ENCODE measurements at places on chromosomes 3 and 15.

GRCh38 chr15:43244092-43244491 lies 22.6 kb downstream of the TGM5 start:
- peak; percentile 67 for DNase-seq

- no peak for DNase-seq
These were observed 13.2 kb downstream of the PFKFB4 start for GRCh38 chr3:48543271-48543866.

- DNase-seq: no peak
These were observed 18.3 kb downstream of the FBXO22 start for GRCh38 chr15:75921732-75922703.

GRCh38 chr15:64476550-64476949 lies 16.2 kb downstream of the ZNF609 start:
- no peak for DNase-seq

DNA sequence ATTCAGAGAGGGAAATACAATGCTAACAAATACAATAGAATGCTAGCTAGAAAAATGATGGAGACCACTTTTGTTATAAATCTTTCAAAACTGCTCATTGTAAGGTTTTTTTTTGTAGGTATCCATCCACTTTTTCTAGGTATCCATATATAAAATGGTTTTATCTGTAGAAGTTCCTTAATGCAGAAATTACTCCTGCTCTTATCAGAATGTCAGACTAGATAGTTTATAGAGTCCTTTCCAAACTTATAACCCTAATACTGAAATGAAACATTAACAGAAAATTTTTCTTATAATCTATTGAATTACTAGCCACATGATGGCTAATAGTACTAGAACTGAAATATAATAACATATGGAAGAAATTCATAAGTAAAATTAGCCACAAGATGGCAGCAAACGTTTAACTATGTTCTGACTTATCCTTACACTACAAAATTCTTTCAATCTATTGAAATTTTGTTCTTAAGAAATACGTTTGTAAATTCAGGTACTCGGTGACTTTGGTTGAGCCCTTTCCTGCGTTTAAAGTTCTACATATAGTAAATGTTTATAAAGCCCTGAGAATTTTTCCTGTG lies 58.5 kb downstream of the ECT2 start:
- no peak for DNase-seq

- DNase-seq: no peak
These were observed 28.9 kb upstream of the BHLHE40 start for GRCh38 chr3:4950351-4950784.

GRCh38 chr3:128366652-128367051 lies 100.0 kb downstream of the DNAJB8 start:
- DNase-seq: no peak

DNA sequence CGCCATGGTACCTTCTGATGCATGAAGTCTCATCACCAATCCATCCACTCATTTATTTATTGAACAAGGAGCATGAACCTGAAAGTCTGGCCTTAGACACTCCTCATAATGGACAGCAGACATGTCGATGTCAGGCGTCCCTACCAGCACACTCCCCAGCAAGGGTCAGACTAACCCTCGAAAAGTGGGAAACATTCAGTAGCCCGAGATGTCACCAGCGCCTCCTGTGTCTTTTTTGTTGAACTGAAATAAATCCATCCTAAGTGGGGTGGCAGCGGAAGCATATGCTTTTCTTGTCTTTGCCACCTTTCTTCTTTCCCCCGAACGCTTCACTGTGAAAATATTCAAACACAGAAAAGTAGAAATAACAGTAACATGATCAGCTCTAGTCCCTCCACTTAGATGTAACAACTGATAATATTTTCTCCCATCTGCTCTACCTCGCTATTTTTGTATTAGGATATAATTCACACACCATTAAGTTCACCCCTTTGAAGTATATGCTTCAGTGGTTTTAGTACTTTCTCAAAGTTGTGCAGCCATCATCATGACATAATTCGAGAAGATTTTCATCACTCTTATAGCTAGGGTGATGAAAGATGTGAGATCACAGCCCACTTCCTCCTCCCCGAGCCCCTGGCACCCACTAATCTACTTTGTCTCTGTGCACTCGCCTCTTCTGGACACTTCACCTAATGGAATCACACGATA lies 121.6 kb downstream of the ADAMTS17 start:
- no peak for DNase-seq

- DNase-seq: no peak
These were observed 549.9 kb downstream of the GRM7 start for GRCh38 chr3:7410782-7411181.

GRCh38 chr3:143171141-143171980 lies 51.8 kb downstream of the CHST2 start:
- DNase-seq: no peak

GRCh38 chr3:103513003-103513402 lies 1078.2 kb downstream of the ZPLD1 start:
- no peak for DNase-seq

DNA sequence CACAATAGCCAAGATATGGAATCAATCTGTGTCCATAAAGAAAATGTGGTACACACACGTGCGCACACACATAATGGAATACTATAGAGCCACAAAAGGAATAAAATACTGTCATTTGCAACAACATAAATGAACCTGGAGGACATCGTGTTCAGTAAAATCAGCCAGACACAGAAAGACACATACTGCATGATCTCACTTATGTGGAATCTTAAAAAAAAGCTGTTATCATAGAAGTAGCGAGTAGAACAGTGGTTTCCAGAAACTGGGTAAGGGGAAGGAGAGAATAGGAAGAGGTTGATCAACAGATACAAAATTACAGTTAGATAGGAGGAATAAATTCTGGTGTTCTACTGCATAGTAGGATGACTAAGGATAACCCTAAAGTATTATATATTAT lies 11.1 kb downstream of the ATOSA start:
- no peak for DNase-seq

GRCh38 chr15:47717036-47717612 lies at the start of gene SEMA6D:
SEMA6D (plus strand) TSS chr15:47717505; CDS start chr15:47759799, 42,294 bp downstream.
- peak; percentile 42 for DNase-seq

GRCh38 chr3:170829546-170830272 lies 40.3 kb downstream of the RPL22L1 start:
- no peak for DNase-seq

DNA sequence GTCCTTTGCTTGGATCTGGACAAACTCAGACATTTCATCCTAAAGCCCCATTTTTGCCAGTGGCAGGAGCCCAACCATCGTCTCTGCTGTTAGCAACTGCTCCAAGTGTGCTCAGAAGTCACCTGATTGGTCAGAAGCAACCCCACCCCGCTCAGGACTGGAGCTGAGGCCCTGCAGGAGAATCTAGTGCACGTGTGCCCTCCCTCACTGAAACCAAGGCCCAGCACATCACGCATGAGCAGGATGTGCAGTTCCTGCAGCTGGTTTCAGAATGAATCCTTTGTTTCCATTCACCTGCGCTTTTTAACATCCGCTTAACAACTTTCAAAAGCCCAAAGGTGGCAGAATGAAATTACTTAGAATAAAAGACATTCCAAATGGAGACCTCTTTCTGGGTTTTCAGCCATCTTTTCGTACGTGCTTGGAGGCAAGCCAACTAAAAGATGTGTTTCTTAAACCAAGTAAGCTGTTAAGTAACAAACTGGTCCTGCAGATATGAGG lies 81.2 kb downstream of the SRGAP3 start:
- no peak for DNase-seq

- peak; percentile 74 for DNase-seq
These were observed 61.3 kb downstream of the VGLL4 start for GRCh38 chr3:11582191-11582968.

- DNase-seq: peak; percentile 94
These were observed 15.7 kb downstream of the KIF9 start for GRCh38 chr3:47266709-47267489.

DNA sequence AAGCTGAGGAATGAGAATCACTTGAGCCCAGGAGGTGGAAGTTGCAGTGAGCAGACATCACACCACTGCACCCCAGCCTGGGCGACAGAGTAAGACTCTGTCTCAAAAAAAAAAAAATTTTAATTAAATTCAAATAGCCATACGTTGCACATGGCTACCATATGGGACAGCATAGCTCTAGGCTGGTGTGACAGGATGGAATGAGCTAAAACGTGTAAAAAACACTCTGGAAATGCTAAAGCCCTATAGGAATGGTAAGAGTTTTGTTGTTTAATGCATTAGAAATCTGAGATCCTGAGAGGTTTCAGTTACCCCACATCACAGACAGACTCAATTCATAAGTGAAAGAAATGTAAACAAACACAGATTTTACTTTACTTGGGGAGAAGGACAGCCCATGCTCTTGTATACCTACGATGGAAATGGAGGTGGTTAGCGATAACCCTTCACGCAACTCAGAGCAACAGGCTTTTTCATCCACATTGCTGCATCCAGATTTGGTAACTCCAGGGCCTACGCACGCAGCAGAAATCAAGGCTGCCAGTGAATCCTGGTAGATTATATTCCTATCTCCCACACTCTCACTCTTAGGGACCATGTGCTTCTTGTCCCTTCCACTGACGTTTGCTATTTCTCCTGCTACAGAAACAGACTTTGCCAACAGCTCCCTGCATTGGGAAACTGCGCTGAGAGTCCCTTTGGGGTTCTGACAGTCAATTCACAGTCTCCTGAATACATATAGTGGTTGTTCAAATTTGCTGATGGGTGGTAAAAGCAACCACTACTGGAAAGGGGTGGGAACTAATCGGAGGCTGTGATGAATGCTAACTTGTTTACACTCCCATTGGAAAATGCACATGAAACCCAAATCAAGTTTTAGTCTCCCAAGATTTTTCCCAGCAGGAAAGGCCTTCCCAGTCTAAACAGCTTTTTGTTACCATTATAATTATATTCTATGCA lies 3.1 kb downstream of the SH3BP5 start:
- no peak for DNase-seq

DNA sequence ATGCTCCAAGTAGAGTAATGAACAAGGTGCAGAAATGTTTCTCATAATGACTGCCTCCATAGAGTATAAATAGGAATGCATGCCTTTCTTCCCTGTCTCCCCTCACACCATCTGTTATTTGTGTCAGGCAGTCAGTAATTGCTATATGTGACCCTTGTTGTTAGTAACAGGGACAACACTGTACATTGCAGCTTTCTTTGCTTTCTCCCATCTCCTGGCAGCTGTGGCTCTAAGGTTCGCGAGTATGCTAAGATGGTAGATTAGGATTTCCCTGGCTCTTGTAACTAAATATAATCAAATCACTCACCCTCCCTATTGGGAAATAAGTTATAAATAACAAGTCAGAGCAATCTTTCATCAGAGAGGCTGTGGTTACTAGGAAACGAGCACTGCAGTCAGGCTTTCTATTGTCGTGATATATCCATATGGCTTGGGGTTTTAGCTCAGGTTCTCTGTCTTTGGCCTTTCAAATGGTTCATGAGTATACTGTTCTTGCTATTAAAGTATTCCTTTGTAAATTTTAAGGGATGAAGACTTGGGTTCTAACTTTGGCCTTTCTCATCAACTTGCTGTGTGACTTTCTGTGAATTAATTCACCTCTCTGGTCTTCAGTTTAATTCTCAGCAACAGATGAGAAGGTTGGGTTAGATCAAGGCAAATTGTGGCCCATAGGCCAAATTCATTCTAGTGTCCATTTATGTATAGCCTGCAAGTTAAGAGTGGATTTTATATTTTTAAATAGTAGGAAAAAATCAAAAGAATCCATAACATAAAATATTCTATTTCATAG lies 8.1 kb upstream of the MINDY4B start:
- DNase-seq: no peak

GRCh38 chr3:37995652-37996641 lies 5.4 kb downstream of the VILL start:
- DNase-seq: no peak

DNA sequence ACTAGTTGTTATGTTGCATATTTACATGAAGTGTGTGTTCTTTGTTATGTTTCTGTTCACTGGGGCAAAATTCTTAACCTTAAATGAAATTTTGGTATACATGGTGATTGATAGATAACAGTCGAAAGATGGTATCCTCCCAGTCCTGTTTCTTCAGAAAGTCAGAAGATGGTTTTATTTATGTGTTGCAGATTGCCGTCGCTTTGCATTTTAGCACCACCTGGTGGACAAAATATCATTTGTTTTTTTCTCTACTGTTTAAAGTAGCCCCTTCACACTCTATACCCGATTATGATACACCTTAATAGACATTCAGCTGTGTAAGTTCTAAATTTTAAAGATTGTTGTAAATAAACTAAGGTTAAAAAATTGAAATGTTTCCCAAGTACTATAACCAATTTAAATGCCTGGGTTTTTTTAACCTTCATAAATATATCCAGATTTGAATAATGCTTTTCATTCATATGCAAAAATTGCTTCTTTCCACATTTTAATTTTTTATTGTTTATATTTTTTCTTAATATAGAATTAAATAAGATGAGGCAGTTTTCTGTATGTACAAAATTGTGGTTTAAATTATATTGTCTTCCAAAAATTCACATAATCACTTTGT lies 152.2 kb downstream of the ALCAM start:
- DNase-seq: no peak

DNA sequence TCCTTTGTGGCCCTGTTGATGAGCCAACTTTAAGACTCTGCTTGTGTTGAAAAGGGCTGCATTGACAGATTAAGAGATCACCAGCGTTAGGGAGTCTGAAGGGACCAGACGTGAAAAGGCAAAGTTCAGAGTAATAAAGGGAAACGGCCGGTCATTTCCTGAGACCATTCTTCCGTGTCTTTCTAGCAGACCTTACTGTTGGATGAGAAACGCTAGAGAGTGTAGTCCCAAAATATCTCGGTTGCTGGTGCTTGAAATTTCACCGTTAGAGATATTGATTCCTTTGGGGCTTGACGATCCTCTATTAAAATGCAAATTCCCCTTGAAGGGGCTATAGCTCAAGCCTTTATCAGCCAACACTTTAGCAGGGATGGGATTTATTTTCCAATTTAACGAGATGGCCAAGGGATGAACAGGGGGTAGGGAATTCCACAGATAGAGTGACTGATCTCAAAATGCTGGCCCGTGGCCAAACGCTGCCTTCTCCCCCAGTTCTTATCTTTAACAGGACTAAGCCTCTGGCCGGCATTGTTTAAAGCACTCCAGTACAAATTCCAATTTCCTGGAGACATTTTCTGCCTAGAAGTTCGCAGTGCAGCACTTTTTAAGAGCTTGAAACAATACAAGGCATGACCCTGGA lies 250.4 kb downstream of the TJP1 start:
- no peak for DNase-seq

GRCh38 chr3:120028271-120029047 lies 65.8 kb downstream of the GSK3B start:
- no peak for DNase-seq
